Breast epithelium (tissue), 4 donors: ENCODE measurements at places on chromosomes 13 and 19. TPM values are rescaled to one million over a fixed set of nuclear protein-coding genes. Genes with fewer than 3 reads are reported as not detected.

INSL3 gene
- not detected for total RNA-seq

IGFL2 gene
- not detected for total RNA-seq

S1PR4 gene
- 1.3 TPM for total RNA-seq

PSG3 gene
- not detected for total RNA-seq

LGALS4 gene
- total RNA-seq, result 16.4 TPM

VMAC gene
- 9.2 TPM for total RNA-seq

CD33 gene
- total RNA-seq, result 6.3 TPM
